ENCODE measurements at places on chromosomes 11 and 22.

DNA sequence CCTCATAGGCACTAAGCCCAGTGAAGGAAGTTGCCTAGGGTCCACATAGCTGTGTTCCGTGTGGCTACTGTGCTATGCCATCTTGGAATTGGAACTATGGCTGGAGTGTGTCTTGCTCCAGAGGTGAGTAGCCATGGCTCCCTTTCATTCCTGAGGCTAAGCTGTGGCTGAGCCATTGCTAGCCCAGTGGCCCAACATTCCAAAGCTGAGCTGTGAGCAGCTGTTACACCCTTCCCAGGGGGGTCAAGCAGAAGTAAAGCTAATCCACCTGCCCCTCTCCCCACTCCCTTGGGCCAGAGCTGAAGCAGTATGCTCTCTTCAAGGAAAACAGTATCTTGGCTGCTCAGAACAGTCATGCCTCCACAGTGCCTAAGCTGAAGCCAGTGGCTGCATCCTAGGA, 51.1 kb downstream of the USP35 start:
- DNase-seq: no peak

- no peak for DNase-seq
These were observed 406.8 kb downstream of the ETS1 start for GRCh38 chr11:128180441-128181087.

GRCh38 chr22:49650336-49651241, 177.1 kb downstream of the BRD1 start:
- DNase-seq: no peak

DNA sequence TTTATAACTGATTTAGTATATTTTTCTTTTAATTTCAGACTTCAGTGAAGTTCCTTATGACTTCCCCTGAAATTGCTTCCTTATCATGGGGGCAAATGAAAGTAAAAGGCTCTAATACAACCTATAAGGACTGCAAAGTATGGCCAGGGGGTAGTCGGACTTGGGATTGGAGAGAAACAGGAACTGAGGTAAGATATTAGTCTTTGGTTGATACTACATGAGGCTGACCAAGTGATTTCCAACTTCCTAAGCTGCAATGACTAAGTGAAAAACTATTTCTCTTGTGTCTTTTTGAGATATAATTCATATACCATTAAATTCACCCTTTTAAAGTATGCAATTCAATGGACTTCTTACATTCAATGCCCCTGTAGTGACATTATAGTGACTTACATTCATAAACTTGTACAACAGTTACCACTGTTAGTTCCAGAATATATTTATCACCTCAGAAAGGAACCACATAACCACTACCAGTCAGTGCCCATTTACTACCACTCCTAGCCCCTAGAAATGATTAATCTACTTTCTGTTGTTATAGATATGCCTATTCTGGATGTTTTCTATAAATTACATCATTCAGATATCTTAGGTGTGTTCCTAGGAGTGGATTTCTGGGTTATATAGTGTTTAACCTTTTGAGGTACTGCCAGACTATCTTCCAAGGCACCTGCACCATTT, 21.6 kb downstream of the AAMDC start:
- DNase-seq: no peak

DNA sequence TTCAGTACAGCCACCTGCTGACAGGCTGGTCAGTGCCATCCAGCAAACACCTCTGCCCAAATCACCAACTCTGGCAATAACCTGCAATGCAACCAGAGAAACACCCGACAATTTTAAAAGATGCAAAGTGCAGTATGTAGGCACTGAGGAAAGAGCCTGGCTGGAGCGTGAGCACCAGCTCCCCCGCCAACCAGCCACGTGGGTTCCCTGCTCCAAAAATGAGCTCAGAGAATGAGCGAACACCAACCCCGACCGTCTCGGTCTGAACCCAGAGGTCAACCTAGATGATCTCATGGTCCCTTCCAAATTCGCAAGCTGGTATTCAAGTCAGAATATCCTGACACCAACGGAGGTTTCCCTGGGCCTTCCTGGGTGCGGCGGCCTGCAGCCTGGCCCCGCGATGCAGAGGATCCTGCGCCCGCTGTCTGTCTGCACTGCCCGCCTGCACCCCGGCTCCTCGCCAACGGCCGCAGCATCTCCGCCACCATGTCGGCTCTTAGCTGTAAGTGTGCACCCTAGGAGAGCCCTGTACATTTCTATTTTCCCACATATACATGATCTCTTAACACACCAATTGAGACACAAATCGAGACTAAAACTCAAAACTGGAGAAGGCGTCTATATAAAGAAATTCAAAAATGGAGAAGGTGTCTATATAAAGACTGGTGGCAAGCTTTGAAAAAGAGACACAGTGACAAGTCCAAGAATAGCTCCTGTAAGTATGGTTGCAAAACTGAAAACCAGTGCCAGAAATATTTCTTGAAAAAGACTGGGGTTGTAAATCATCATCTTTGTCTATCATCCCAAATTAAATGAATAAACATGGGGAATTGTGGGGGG, 22.8 kb downstream of the TMEM184B start:
- no peak for DNase-seq

GRCh38 chr11:121611242-121611641, 158.5 kb upstream of the SORL1-AS1 start:
- no peak for DNase-seq

DNA sequence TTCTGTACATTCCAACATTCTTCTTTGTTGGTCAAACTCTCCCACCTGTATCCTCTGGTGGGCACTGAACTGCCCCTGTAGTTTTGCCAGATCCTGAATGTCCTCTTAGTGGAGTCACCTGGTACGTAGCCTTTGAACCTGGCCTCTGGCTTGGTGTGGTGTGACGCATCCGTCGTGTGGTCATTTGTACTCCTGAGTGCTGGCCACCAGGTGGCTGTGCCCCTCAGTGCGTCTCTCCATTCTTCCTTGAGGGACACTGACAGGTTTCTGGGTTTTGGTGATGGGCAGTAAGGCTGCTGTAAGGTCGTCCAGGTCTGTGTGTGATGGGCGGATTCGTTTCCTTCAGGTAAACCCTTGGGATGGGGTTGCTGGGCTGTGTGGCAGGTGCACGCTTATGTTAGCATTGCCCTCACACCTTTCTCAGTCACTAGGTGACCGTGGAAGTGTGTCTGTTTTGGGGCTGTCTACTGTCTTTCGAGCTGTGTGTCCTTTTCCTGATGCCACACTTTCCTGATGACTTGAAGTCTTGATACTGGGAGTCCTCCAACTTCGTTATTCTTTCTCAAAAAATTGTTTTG, 13.6 kb upstream of the RANBP1 start:
- DNase-seq: no peak

DNA sequence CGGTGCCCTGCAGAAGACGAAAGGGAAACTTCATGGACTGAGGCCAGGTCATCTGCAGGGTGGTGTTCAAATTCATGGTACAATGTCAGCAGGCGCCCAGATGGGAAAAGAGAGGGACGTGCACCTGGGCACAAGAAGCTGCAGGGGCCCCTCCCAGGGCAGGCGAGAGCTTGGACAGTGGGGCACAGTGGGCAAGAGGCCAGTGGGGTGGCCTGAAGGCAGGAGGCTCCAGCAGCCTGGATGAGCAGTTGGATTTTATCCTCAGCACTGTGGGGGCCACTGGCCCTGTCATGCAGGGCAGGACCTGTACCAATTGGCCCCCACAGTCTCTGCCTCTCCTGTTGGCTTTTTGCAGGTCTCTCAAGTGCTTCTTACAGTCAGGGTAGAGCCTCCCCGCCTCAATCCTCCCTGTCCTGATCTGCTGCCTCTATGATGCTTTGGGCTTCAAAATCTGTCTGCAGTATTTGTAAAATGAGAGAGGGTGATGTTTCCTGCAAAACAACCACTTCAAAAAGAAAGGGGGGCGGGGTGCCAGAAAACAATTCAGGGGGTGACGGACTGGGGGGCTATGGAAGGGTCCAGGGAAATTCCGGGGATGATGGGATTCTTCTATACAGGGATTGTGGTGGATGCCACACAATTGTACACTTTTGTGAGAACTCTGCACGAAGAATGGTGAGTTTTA, 1.7 kb upstream of the BID start:
- DNase-seq: no peak

GRCh38 chr11:63760487-63761079, 8.0 kb downstream of the ZFTA start:
- DNase-seq: no peak

DNA sequence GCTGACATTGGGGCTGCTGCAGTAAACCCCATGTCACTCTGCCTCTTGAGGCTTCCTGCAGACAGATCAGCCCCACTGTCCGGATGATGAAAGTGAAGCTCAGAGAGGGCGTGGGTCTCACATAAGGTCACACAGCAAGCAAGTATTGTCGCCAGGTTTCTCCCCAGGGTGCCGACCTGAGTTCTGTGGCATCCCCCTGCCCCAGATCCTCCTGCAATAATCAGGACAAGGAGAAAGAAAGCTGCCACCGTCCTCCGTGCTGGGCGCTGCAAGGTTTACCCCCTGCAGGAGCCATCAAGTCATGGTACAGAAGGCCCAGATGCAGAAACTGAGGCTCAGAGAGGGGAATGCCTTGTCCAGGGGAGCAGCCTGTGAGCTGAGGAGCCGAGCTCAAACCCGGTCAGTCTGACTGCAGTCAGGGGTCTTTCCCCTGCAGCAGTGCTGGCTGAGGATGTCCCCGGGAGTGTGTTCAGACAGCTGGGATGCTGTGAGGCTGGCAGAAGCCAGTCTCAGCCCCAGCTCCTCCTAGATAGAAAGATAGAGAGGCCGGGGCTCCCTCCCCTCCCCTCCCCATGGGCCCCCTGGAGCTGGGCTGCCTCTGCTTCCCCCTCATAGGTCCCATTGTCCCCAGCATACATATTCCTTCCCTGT, 13.2 kb downstream of the EMID1 start:
- no peak for DNase-seq

DNA sequence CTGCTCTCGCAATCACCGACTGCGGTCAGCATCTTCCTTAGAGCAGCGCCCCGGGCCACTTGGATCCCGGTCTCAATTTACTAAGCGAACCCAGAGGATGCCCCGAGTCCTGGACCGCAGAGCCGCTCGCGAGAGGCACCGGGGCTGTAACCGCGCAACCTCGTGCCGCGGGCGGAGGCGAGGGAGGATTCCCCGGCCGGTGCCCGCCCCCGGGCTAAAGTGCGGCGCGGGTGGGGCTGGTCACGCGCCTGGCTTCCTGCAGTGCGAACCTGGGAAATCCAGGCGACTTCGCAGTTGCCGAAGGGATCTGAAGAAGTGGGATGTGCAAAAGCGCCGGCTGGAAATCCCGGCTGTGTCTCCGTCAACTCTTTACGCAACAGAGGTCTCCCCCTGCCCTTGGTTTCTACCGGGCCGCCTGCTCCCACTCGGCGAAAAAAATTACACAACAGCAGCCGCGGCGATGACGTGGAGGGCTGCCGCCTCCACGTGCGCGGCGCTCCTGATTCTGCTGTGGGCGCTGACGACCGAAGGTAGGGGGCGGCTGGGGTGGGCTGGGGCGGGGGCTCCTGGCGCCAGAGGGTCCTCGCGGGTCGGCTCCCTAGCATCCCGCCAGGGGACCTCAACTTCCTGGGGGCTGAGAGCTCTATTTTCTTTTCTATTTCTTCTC, at the start of gene NCR3LG1:
NCR3LG1 (plus strand) TSS at position 291 of the 667 bp plus-strand sequence; CDS start at position 461, 170 bp downstream.
- DNase-seq: peak; percentile 46

DNA sequence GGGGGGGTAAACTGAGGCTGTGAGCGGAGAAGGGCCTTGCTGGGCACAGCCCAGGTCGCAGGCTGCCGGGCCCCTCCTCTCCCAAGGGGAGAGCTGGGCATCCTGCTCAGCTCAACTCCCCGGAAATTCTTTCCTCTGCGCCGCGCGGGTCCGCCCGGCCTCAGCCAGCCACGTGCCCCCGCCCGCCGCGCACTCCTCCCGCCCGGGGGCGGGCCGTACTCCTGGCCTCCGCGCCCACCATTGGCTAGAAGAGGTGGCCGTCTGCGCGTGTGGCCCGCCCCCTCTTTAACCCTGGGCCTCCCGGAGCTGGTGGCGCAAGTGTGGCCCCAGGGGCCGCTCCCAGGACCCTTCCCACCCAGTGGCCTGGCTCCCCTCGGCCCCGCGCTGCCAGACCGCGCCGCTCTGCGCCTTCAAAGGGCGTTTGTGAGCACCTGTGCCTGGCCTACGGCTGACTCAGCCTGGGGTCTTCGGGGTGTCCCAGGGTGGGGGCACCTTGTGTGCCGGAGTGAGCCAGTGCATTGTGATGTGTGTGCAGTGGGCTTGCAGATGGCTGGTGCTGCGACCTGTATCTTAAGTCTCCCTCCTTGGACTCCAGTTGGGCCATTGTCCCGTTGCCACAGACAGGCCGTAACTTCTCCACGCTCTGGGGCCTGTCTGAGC, 2.0 kb downstream of the MRGPRF start:
- peak; percentile 54 for DNase-seq

GRCh38 chr22:28230671-28231070, 311.6 kb upstream of the PITPNB start:
- DNase-seq: no peak

- no peak for DNase-seq
These were observed 4.5 kb downstream of the SCO2 start for GRCh38 chr22:50520826-50521453.

DNA sequence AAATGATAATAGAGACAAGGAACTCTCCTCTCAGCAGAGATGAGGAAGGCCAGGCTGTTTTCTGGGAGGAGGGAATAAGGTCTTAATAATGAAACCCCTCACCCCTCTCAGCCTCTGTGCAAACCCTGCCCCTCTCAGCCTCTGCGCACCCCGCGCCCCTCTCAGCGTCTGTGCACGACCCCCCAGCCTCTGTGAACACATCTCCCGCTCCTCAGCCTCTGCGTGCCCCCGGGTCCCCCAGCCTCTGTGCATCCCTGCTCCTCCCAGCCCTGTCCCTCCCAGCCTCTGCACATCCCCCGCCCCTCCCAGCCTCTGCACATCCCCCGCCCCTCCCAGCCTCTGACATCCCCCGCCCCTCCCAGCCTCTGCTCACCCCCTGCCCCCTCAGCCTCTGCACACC, 837.8 kb downstream of the TBC1D22A start:
- no peak for DNase-seq

GRCh38 chr11:67698247-67698646, 23.8 kb upstream of the ALDH3B2 start:
- peak; percentile 30 for DNase-seq

GRCh38 chr11:65424205-65425104, 1.9 kb downstream of the NEAT1 start:
- peak; percentile 81 for DNase-seq

- DNase-seq: no peak
These were observed 1.9 kb upstream of the PTGDR2 start for GRCh38 chr11:60857378-60858232.

DNA sequence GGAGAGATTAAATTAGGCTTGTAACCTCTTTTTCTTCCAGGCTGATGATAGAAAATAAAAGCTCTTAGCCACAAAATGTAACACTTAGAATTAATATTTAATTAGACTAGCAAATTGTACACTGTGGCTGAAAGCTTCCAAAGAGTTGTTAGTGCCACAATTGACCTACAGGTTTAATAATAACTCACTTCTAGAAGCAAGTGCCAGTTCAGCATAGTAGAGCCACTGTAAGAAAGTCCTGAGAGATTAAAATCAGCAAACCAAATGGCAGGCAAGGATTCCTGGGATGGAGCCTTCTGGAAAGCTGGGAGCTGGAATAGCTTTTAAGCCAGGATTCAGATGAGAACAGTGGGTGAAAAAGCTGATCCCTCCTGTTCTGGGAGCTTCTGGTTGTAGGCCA, 131.0 kb downstream of the ELP4 start:
- DNase-seq: no peak

DNA sequence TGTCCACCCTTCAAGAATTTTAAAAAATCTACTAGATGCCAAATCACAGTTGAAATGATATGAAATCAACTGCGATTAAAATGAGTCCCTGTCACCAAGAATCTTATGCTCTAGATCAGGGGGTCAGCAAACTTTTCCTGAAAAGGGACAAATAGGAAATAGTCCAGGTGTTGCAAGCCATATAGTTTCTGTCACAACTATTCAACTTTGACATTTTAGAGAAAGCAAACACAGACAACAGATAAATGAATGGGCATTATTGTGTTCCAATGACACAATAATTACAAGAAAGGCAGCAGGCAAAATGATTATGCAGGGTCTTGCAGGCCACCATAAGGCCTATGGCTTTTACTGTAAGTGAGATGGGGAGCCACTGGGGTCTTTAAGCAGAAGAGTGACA, 58.6 kb downstream of the IMMP1L start:
- DNase-seq: no peak
